ENCODE measurements at places on chromosomes 5 and 9.

GRCh38 chr5:1095990-1096363 is 15.9 kb downstream of the SLC12A7 start:
- H3K36me3 ChIP-seq = no peaks in the 10 kb centered on the region
- no peaks in the 10 kb centered on the region for H3K27me3 ChIP-seq
- peaks cover 11% of the 10 kb centered on the region for H3K4me1 ChIP-seq
- H3K4me3 ChIP-seq = no peak overlapping the region
- no peak overlapping the region for H3K27ac ChIP-seq
- DNase-seq = no peak

DNA sequence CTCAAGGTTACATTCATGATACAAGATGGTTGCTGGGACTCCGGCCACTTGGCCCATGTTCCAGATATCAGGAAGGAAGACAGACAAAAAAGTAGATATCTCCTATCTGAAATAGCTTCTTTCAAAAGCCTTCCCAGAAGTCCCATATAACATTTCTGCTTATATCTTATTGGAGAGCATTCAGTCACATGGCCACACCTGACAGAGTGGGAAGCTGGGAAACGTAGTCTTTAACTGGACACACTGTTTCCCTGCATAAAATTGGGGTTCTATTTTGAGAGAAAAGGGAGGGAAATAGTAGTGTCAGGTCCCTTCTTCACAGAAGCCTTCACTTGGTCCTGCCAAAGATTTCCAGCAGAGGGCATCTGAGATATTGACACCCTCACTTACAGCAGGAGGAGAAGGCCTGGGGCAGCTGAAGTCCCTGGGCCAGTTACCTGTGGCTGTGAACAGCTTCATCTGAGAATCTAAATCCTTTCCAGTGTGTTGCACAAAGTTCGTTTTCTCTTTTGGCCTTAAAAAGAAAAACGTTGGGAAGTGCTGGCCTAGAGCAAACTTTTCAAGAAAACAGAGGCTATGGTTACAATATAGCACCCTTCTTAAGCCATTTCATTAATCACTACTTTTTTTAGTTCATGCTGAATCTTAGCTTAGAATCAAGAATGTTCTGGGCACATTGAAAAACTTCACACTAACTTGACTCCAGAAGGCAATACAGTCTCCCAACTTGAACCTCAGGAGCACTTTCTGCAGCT is 33.5 kb downstream of the SPEF2 start:
- no peak overlapping the region for H3K27ac ChIP-seq
- H3K4me3 ChIP-seq = no peak overlapping the region
- H3K4me1 ChIP-seq = no peaks in the 10 kb centered on the region
- H3K36me3 ChIP-seq = no peaks in the 10 kb centered on the region
- H3K27me3 ChIP-seq = no peaks in the 10 kb centered on the region

DNA sequence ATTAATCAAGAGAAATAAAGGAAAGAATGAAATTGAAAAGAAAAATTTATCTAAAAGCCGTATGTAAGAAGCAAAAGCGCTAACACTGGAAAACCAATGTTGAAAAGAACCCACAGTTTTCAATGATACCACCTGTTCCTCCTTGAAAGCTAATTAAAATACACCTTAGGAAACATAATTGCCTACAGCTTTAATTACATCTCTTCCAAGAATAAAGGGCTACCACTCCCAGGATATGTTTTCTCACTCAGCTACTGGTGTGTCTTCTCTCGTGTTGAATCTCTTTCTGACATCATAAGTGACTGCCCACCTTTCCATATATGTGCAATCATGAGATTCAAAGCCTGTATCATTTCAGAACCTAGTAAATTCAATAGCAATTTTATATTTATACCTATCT is 880.6 kb upstream of the DMAC1 start:
- no peaks in the 10 kb centered on the region for H3K4me1 ChIP-seq
- DNase-seq = no peak
- H3K27me3 ChIP-seq = no peaks in the 10 kb centered on the region
- no peaks in the 10 kb centered on the region for H3K36me3 ChIP-seq
- no peak overlapping the region for H3K4me3 ChIP-seq

GRCh38 chr5:54756796-54757402 is 228.5 kb downstream of the ESM1 start:
- no peaks in the 10 kb centered on the region for H3K27me3 ChIP-seq
- DNase-seq = no peak
- H3K27ac ChIP-seq = no peak overlapping the region
- H3K4me1 ChIP-seq = no peaks in the 10 kb centered on the region
- no peaks in the 10 kb centered on the region for H3K36me3 ChIP-seq

DNA sequence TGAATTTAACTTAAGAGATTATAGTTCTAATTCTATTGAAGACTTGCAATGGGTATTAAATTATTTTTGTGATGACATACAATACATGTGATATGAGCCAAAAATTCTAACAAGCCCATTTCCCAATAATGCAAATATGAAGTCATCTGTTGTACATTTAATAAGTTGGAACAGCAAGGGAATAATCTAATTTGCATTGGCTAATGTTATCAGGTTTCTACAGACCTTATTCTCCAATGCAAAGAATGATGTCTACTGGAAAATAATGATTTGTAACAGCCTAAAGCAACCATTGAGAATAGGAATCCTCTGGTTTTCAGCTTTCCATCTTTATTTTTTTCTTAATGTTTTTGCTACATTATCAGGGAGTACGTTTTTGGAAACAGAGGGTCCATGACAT is 89.1 kb upstream of the MINAR2 start:
- no peak for DNase-seq
- no peak overlapping the region for H3K4me3 ChIP-seq
- no peaks in the 10 kb centered on the region for H3K36me3 ChIP-seq
- H3K27ac ChIP-seq = no peak overlapping the region

Measured in tibial nerve (tissue), 4 donors.